ENCODE measurements at places on chromosomes 12 and 14. TPM values are rescaled to one million over a fixed set of nuclear protein-coding genes. Genes with fewer than 3 reads are reported as not detected.
A peak's percentile ranks its signal among the peaks of the same experiment; 100 is the strongest.

DNA sequence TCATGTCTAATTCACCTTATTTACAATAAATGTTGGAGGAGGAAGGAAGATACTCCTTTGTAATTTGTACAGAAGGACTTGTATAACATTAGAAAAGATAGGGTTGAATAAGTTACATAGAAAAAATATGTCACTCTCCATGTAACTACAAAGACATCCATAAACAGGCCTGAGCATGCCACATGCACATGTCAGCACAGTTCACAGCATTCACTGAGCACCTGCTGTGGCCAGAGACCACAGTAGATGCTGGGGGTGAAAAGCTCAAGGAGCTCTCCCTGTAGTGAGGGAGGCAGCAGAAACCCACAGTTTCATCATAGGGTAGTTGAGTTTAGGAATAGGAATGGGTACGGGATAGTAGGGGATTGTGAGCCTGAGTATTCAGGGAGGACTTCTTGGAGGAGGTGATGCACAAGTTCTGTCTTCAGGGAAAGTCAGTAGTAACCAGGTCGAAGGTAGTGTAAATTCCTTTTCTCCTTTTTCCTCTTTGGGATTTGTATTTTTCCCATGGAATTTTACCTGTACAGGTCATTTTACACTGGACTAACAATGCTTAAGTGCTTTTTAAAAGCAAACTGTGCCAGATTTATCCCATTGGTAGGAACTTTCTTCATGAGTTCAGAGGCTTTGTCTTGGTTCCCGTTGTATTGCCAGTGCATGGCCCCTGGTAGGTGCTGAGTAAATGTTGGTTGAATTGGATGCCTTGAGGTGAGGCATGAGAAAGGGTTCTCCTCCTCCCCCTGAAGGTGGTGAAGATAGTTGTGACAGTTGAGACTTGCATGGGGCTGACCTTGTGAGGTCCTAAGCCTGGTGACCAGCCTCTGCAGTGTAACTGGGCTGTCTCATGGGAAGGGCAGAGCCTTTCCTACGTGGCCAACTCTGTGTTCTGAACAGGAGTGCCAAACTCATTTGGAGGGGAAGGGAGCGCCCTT lies 20.2 kb downstream of the PRKCH start:
- no peak for DNase-seq

GRCh38 chr14:102516531-102517391 lies 7.2 kb upstream of the ANKRD9 start:
- DNase-seq = peak; percentile 86

- DNase-seq = no peak
These were observed 38.0 kb downstream of the PTGER2 start for GRCh38 chr14:52352061-52352491.

DNA sequence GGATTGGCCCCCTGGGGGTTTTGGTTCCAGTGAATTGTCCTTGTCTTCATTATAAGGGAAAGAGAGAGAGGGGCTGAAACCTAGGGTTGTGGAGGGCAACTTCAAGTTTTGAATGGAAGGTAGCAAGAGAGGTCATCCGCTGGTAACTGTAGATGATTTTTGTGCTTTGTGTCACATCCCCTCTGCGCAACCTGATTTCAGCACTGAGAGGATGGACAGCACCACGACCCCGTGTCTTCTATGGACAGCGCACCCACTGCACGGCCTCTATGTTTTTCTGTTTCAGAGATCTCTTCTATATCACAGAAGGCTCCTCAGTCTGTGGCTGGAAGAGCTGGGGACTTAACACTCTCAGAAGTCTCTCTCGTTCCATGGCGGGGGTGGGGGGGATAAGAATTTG lies 127.0 kb upstream of the RPH3A start:
- DNase-seq = no peak

GRCh38 chr12:67568055-67568454 lies 80.5 kb upstream of the DYRK2 start:
- no peak for DNase-seq

GRCh38 chr12:9118158-9118557 lies 2.4 kb upstream of the A2M start:
- DNase-seq = no peak

ITGB7 gene
- total RNA-seq = not detected
